ENCODE measurements at places on chromosomes 6 and 20.

GRCh38 chr6:32192608-32193039, at the start of gene GPSM3:
TSS of gene GPSM3 (minus strand) at chr6:32192643. CDS start at chr6:32192513, 130 bp downstream.
- DNase-seq, result no peak

DNA sequence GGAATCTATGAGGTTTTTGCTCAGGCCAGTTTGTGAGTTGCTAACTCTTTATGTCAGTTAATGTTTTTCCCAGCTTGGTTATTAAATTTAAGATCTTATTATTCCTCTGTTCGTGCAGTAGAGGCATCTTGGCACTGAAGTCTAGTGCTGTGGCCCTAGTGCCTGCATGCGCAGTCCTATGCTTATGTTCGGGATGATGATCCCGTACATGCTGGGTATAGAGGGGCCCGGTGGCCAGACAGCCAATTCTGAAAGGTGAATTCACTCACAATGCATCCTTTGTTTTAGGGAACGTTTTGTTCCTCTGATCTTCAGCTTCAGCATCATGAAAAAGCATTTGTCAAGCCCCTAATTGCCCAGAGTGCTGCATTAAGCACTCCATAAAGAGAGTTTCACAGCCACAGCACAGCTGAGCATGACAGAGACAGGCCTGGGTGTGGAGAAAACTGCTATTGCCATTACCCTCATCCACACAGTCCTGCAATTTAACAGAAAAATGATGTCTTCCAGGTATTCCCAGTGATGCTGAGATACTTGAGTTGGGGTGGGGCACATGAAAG, 39.8 kb upstream of the BACH2 start:
- DNase-seq, result no peak

DNA sequence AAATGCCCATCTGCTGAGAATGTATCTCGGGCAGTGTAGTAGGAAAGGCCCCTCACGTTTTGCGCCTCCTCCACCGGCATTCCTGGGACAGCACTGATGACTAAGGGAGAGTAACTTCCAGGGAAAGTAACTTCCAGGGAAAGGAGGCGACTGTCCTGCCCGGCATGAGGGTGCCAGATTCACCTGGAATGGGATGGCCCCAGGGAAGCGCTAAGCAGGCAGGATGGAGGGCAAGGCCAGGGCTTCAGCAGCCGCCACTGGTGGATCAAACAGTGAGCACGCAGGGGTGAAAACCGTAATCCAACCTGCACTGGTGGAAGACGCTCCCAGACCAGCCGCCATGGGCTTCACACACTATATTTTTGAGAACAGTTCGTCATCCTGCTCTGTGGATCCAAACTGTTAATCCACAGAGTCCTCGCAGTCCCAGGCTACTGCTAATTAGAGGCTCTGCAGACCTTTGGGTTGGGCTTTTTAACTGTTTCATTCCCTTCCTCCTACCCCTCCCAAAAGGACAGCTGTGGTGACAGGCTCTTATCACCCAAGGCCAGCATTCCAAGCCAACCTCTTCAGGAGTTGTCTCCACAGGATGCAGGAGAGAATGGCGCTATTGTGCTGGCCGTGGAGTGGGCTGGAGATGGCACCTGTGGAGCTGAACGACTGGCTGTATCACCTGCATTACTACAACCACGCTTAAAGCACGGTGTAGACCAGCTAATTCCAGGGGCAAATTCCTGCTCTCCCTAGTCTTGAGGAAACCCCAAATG, 178.9 kb downstream of the DLL1 start:
- no peak for DNase-seq

- no peak for DNase-seq
Measured at GRCh38 chr20:58171796-58172425, 56.5 kb downstream of the ANKRD60 start.

- no peak for DNase-seq
Measured at GRCh38 chr6:46411456-46412197, 79.6 kb downstream of the RCAN2 start.

DNA sequence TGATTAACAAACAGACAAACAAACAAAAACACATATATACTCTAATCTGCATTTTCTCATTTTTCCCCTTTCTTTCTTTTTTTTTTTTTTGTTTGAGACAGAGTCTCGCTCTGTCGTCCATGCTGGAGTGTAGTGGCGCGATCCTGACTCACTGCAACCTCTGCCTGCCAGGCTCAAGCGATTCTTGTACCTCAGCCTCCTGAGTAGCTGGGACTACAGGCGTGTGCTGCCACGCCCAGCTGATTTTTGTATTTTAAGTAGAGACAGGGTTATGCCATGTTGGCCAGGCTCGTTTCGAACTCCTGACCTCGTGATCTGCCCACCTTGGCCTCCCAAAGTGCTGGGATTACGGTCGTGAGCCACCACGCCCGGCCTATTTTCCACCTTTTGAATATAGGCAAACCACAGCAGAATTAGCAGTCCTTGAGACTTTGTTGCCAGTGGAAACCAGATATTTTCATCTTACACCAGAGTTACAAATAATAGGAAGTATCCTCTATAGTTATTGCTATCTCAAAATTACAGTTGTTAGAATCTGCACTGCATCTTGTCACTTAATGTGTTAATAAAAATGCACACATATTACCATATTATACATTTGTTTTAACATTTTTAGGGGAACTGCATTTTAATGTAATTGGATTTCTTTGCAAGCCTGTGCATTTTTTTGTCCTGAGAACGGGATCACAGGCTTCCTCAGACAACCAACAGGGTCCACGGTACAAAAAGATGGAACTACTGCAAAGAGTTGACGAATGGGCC, 208.2 kb upstream of the ZNF217 start:
- no peak for DNase-seq

DNA sequence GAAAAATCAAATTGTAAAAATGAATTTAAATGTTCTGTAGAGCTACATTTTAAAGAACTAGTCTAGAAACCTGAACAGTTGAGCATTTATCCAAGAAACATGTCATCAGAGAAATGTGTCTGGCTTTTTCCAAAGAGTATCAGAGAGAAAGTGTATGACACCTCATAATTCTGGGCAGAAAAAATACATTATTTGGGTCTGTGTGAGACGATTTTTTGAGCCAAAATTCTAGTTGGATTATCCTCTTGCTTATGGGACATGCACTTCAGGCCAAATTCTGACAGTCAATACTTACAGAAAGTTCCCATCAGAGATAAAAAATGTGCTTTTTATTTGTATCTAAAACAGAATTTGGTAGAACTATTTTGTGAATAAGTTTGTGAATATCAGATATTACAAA, 1242.7 kb downstream of the EPHA7 start:
- DNase-seq, result no peak

- DNase-seq, result no peak
Measured at GRCh38 chr6:29603930-29604329, 19.0 kb downstream of the OR2H2 start.

GRCh38 chr20:24662322-24662721, 192.9 kb downstream of the SYNDIG1 start:
- DNase-seq, result no peak

DNA sequence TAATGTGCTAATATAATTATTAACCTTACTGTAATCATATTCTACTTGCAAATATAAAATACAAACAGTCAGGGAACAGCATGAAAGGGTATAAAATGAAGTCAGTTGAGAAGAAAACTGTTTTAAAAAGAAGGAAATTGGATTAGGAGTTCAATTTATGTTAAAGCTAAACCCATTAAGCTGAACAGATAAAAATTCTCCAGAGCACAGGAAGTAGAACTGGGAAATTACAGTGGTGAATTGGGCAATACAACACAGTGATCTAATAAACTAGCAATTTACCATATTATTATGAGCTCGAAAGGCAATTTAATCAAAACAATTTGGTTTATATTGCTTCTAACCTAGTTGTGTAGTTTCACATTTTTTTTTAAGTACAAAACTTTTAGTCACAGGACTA, 407.4 kb upstream of the RGS17 start:
- DNase-seq, result no peak

DNA sequence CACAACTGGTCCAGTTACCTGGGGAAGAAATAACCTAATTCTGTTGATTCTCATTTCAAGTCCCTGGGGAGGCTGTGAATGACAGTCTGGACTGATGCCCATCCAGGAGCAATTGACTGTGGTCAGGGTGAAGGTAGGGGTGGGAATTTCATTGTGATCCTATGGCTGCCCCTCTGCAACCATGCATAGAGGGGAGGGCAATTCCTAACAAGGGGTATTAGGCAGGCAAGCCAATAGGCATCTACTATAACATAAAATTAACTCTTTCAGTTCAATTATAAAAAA, 44.0 kb upstream of the TRAM2 start:
- DNase-seq, result no peak

DNA sequence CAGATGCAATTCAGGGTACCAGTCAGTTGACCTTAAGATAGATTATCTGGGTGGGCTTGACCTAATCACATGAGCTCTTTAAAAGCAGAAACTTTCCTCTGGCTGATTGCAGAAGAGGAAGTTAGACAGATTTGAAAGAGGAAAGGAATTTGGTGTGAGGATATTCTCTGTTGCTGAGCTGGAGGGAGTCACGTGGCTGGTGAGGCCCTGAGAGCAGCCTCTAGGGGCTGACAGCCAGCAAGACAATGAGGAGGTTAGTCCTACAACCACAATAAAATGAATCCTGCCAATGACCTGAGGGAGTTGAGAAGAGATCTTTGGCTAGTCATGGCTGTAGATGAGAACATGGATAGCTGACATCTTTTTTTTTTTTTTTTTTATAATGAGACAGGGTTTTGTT, 87.0 kb upstream of the B3GAT2 start:
- DNase-seq, result no peak

GRCh38 chr6:56062836-56063235, 184.5 kb downstream of the COL21A1 start:
- no peak for DNase-seq

GRCh38 chr6:118784641-118785164, 109.2 kb upstream of the ASF1A start:
- no peak for DNase-seq

DNA sequence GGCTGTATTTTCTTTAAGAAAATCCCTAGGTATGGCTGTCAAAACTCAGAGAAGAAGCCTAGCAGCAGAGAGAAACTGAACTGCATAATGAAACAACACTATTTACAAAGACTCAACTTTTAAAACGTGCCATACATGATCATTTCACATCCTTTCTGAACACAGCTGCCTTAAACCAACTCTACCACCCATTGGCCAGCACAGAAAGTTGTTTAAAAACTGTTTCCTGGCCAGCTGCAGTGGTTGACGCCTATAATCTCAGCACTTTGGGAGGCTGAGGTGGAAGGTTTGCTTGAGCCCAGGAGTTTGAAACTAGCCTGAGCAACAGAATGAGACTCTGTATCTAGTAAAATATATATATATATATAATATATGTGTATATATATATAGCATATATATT, 336.4 kb upstream of the SOX4 start:
- no peak for DNase-seq

DNA sequence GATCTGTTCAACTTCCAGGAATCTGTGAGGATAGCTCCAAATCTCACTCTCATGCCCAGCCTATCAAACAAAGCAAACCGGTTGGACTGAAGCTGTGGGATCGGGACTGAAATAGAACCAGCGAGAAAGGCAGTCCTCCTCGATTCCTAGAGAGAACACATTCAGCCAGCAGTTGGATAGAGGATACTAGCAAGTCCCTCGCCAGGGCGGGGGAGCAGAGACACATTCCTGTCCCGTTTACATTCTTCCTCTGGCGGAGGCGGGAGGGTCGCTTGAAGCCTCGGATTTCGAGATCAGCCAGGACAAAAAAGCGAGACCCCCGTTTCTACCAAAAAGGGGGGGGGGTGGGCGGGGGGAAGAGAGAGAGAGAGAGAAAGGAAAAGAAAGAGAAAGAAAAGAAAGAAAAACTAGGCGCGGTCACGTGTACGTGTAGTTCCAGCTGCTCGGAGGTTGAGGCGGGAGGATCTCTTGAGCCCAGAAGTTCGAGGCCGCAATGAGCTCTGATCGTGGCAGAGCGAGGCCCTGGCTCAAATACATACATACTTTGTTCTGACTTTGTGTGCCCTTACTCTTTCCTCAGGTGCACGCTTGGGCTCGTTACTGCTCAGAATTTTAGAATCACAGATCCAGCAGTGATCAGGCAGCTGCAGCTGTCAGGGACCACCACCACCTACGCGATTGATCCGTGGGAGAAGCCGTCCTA, 19.5 kb downstream of the ZNF311 start:
- DNase-seq, result peak; percentile 96

- DNase-seq, result no peak
Measured at GRCh38 chr6:127069659-127070279, 48.7 kb upstream of the RSPO3 start.

- DNase-seq, result peak; percentile 61
Measured at GRCh38 chr6:21953831-21954801, 342.7 kb downstream of the PRL start.

GRCh38 chr6:56335726-56336125, 88.3 kb upstream of the COL21A1 start:
- peak; percentile 83 for DNase-seq

DNA sequence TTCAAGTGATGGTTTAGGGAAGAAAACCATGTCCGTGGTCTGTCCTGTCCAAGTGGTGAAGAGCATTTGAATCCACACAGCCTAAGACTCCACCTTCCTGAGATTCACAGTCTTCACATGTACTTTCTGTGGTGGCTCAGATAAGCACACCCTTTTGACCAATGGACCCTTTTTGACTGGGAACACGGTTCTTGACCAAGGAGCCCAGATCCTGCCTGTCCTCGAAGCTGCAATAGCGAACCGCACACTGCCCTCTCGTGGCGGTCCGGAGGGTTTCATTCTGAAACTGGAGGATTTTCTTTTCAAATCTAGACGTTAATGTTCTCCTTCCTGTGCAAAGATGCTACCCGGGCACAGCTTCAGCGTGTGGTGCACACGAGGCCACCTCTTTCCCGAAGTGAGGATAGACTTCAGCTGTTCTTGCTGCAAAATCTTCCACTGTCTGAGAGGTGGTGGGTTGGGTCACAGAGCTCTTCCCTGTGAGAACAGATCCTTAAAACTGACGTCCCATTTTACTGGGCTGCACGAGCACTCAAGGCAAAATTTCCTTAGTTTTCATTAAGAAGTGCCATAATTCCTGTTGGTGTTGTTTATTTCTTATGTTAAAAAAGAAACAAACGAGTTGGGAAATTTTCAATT, 90.5 kb downstream of the SYNJ2 start:
- DNase-seq, result no peak

DNA sequence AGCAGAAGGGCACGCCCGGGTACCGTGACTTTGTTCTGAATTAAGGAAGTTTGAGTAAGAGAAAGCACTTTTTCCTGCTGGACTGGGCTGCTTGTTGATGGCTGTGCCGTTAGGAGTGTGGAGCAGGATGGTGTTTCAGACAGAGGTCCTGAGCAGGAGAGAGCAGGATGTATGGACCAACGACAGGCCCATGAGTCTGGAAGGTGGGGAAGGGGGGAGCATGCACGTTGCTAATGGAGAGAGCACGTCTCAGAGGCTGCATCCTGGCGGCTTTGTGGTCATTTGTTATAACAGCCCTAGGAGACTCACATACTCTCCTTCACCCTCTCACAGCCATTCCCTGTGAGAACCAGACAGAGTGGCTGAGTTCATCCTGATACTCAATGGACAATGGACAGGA, 56.8 kb downstream of the PHACTR3 start:
- no peak for DNase-seq

Data from skeletal muscle cell (primary cell).